Effector CD4-positive, alpha-beta T cell (primary cell): ENCODE measurements at places on chromosomes 4 and X.

DNA sequence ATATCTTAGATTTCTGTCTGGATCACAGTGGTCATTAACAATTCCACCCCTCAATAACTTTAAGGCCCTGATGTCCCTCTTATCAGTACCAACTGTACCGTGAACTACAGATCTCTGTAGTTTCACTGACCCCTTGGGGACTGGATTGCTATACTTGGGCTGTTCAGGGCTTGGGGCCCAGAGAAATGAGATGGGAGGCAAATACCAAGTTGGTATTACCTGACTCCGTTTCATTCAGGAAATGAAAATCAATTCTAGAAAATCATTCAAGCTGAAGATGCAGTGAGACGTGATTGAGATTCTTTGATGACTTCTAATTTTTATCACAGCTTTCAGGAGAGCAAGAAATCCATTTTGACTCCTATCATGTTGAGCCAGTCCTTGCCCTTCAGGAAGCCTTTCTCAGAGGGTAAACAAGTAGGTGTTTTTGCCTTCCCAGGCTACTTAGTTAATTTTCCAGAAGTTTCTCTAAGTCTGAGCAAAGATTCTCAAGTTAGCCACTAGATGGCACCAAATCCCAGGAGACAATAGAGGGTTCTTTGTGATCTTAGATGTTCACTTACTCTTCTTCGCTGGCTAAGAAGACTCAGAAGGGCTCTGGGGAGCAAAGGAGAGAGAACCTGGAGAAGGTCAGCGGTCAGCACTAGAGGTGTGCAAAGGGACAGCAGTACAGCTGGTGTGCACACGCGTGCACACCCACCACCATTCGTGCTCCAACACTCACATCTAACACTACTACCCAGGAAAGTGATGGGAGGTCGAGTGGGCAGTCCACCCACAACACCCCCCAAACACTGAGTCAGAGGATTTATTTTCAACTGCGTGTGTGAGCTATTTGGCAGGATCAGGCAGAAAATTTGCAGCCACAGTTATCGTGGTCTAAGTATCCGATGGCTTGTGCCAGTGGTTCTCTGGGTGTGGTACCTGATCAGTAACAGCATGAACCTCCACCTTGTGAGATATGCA is 7.4 kb downstream of the HNRNPH2 start:
- peak; percentile 34 for DNase-seq

DNA sequence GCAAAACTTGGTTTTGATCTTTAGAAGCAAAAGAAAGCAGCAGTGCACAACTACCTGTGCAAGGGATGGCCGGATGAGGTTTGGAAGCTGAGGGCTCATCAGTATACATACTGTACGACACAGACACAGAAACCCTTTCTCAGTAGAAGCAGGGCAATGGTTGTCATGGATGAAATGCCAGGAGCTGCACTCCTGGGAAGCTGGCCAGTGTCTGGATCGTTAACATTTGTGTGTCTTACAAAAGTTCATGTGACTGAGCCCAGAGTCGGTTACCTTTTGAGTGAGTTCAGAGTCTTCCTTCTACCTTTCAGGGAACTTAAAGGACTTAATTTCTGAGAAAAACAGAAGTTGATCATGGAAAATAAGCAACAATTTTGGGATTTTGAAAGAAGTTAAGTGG is 230.3 kb downstream of the APBB2 start:
- no peak for DNase-seq

DNA sequence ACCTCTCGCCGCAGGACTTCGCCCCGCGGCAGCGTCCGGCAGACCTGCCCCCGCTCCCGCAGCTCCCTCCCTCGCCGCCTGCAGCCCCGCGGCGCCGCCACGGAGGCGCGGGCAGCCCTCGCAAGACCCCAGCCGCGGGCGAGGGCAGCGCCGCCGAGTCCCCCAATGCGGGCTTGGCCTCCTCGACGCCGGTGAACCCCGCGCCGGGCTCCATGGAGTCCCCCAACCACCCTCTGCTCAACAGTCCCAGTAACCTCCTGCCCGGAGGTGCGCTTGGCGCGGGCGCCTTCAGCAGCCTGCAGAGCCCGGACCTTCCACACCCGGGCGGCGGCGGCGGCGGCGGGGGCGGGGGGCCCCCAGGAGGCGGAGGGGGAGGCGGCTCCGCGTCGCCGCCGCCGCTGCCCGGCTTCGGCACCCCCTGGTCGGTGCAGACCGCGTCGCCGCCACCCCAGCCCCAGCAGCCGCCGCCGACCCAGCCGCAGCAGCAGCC is 1.2 kb downstream of the CPEB2 start:
- no peak for DNase-seq

- DNase-seq: no peak
Measured at GRCh38 chrX:40152173-40152711, 54.5 kb upstream of the BCOR start.
